ENCODE measurements at places on chromosomes 6 and 20. TPM values are rescaled to one million over a fixed set of nuclear protein-coding genes. Genes with fewer than 3 reads are reported as not detected.

Gene WTAP
- total RNA-seq = 71.0 TPM

Gene RXRB
- 19.6 TPM for total RNA-seq

Gene TSPO2
- total RNA-seq = not detected

Gene KCNS1
- total RNA-seq = 0.40 TPM

Gene NRN1
- 1.6 TPM for total RNA-seq

Gene LPA
- 0.24 TPM for total RNA-seq

Gene ARG1
- total RNA-seq = not detected

Gene CCDC170
- 0.04 TPM for total RNA-seq

Gene SRSF12
- 0.44 TPM for total RNA-seq

Gene BMP5
- total RNA-seq = 0.08 TPM

Gene PLEKHG1
- 34.2 TPM for total RNA-seq

Gene SPATS1
- total RNA-seq = not detected

Gene TEAD3
- total RNA-seq = 21.7 TPM

Gene BHLHE23
- total RNA-seq = not detected

Gene FUT9
- not detected for total RNA-seq

Gene CALHM6
- total RNA-seq = 0.20 TPM

Gene TMEM74B
- total RNA-seq = 1.4 TPM

Gene SAMD3
- 0.20 TPM for total RNA-seq

Gene SNAI1
- 0.36 TPM for total RNA-seq

Gene CALHM5
- 0.12 TPM for total RNA-seq
